Non-pigmented ciliary epithelial cell (primary cell): ENCODE measurements at places on chromosomes 16 and 17.

DNA sequence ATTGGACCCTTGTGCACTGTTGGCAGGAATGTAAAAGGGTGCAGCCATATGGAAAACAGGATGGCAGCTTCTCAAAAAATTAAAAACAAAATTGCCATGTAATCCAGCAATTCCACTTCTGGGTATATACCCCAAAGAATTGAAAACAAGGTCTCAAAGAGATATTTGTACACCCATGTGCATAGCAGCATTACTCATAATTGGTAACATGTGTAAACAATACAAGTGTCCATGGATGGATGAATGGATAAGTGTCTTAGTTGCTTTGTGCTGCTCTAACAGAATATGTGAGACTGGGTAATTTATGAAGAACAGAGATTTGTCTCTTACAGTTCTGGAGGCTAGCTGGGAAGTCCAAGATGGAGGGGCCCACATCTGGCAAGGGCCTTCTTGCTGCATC, 3.8 kb upstream of the RUNDC3A start:
- no peak for DNase-seq

GRCh38 chr17:65485388-65486299, 75.8 kb downstream of the AXIN2 start:
- DNase-seq, result no peak

- no peak for DNase-seq
Observed at GRCh38 chr17:74082886-74083285, 120.6 kb upstream of the RPL38 start.

DNA sequence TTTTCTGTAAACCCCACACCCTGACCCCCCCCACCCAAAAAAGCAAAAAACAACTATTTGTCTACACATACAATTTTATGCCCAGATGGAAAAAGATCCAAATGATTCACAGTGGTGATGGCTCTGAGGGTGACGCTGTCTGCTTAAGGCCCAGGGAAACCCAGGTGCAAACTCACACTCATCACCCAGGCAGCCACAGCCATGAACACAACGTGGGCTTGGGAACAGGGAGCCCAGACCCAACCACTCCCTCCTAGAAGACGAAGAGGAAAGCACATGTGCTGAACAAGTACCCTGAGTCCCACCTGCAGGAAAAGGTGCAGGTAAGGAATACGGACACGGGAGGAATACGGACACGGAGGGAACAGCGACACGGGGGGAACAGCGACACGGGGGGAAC, 5.4 kb downstream of the HBQ1 start:
- no peak for DNase-seq

GRCh38 chr16:17543073-17543472, 72.3 kb upstream of the XYLT1 start:
- DNase-seq, result no peak

GRCh38 chr16:51629576-51629975, 478.5 kb upstream of the SALL1 start:
- DNase-seq, result no peak

GRCh38 chr16:30186782-30187555, 3.6 kb downstream of the CORO1A start:
- no peak for DNase-seq

GRCh38 chr16:15946257-15947044, 3.0 kb upstream of the ABCC1 start:
- peak; percentile 40 for DNase-seq

DNA sequence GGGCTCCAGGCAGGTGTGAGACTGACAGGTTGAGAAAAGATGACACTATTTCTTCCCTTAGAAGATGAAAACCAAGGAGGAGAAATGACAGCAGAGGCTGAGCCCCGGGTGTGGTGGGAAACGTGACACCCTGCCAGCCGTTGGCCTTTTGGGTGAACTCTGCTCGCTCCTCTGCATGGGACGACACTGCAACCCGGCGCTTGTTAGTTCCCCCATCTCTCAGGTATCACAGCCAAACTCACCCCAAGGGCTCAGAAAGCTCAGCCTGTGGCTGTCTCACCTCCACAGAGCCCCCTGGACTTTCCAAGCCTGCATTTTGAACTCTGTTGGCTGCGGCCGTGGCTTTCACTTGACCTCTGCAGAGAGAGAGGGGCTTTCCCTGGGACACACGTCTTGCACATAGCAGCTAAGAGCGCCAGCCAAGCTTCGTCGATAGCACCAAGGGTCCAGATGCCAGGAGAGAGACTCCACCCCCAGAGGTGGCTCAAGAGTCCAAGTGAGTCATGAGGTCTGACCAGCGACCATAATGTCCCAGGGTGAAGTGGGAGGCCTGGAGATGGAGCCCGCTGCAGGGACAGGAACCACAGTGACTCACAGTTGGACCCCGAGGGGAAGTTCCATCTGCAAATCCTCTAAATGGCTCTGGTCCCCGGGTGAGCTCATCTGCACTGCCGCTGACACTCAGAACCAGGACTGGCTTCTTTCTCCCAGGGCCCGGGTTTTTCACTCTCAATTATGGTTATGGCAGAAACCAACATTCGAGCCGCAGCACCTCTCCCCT, 301.9 kb downstream of the SOX9 start:
- DNase-seq, result peak; percentile 67

- no peak for DNase-seq
Observed at GRCh38 chr17:52604105-52604504, 445.6 kb upstream of the CA10 start.

GRCh38 chr16:87032554-87032953, 284.6 kb downstream of the C16orf95 start:
- DNase-seq, result no peak

DNA sequence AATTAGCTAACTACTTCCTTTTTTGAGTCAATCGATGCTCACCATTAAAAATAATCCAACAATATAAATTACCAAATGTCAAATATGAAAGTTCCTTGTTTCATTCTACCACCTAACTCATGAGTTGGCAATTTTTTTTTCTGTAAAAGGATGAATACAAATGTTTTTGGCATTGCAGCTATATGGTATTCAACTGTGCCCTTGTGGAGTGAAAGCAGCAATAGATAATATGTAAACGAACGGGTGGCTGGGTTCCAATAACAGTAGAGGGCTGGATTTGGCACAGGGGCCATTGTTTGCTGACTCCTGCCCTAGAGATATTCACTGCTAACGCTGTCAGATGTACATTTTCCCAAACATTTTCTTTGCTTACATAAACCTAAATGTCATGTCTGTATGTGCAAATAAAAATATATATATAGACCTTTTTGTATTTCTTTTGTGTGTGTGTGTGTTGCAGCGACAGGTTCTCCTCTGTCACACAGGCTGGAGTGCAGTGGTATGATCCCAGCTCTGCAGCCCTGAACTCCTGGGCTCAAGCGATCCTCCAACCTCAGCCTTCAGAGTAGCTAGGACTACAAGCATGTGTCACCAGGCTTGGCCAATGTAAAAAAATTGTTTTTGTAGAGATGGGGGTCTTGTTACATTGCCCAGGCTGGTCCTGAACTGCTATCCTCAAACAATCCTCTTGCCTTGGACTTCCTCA, 73.9 kb downstream of the RPGRIP1L start:
- DNase-seq, result no peak

DNA sequence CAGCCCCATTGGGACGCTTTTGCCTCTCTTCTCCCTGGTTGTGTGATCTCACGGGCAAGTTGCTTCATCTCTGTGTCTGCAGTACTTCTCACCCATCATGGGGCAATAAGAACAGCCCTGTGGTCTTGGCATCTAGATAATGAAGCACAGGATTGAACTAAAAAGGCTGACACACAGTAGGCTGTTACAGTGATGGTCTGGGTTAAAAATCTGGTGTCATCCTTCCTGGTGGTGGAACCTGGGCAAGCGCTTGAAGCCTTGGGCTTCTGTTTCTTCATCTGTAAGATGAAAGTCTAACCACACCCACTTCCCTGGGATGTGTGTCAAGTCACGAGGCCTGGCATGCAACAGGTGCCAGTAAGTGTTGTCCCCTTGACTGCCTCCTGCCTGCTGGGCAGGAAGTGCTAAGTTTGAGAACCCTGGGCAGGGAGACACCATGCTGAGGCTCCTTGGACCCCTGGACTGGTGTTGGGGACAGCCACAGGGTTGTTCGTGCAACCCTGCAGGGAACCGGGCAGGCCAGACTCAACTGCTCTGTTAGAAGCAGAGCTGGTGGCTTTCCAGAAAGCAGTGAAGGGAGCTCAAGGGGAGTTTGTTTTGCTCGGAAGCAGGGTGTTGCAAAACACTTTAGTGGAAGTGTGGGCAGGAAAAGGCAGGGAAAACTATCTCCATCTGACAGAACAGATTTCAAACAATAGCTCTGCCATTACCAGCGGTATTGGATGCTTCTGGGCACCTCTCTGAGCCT, 5.9 kb upstream of the MAP2K3 start:
- no peak for DNase-seq

GRCh38 chr17:1789936-1790335, 28.1 kb downstream of the SERPINF1 start:
- DNase-seq, result no peak

DNA sequence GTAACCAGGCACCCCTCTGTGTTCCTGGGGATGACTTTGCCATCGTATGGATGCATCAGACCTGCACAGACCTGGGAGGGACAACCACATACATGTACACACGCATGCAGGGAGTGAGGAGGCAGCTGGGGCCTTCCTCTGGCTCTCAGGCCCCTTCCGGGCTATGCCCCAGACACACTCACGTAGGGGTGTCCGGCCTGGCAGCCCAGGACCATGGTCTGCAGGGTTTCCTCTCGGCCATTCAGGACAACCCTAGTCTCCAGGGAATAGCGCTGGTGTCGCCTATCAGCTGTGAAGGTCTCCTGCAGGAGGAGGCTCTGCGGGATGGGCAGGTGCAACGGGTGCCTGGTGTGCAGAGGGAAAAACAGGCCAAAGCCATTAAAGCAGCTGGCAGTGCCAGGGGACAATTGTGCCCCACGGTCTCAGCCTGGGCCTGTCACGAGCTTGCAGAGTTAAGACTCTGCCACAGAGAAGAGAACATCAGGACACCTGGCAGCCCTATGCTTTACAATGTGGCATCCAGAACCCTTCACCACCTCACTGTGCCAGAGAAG, 101.4 kb downstream of the RMI2 start:
- DNase-seq, result no peak

- no peak for DNase-seq
Observed at GRCh38 chr17:64148699-64149098, 18.8 kb upstream of the ERN1 start.

DNA sequence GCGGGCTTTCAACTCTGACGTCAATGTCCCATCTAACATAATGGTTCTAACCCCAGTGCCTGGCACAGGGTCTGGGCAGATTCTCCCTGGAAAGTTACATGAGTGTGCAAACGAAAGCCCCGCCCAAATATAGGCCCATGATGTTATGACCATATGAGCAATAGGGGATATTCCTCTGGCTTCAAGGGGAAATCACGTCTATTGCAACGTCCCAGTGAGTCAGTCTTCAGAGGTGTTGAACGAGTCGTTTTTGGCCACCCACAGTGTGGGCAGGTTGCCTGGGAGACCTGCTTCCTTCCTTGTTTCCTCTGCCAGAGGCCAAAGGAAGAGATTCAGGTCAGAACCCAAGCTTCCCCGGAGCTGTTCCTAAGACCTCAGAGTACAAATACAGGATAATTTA, 30.3 kb downstream of the PIK3R5 start:
- DNase-seq, result no peak

- no peak for DNase-seq
Observed at GRCh38 chr17:77854083-77854758, 104.3 kb upstream of the TNRC6C start.

- no peak for DNase-seq
Observed at GRCh38 chr17:73759734-73760438, 115.6 kb upstream of the SDK2 start.

DNA sequence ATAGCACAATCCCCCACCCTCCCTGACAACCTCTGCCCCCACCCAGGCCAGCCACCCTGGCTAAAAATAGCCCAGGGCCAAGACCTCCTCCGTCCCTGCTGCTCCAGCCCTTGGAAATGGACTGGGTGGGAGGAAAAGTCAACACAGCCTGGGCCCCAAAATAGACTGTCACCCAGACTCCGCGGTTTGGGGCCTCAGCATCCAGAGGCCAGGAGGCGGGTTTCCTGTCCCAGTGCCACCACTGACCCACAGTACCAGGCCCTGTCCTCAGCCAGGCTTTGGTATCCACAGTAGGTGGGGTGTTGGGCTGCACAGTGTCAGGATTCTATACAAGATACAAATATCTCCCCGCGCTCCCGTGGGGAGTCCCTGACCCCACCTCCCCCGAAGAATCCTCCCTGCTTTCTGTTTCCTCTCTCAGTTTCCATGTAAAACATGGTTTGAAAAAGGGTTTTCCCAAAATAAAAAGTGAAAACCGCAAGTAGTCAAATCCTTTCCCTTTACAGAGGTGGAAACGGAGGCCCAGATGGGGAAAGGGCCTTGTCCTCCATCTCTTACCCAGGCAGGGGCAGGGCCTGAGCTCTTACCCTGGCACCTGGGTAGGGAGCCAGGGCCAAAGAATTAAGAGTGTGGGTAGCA, 20.1 kb downstream of the CPNE2 start:
- DNase-seq, result no peak
